CD14-positive monocyte (primary cell): ENCODE measurements at places on chromosomes 7 and 10.

- DNase-seq, result no peak
Measured at GRCh38 chr7:80319461-80319860, 184.8 kb downstream of the GNAI1 start.

GRCh38 chr7:79090543-79090942, 362.9 kb downstream of the MAGI2 start:
- no peak for DNase-seq

GRCh38 chr7:131067220-131067619, 260.5 kb upstream of the MKLN1 start:
- no peak for DNase-seq

DNA sequence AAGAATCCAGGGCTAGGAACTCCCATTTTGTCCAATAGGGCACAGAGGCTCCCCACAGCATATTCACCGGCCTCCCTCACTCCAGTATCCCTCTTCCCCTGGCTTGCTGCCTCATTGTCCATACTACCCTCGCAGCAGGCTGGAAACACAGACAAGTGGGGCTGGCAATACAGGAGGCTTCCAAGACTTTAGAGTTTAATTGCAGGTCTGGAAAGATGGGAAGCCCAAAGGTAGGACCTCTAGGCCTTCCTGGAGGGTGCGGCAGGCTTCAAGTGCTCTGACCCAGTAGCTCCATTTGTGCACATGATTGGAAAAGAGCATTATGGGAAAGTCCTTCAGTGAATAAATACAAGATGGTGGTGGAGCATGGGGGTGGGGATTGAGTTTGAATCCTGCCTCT, 166.7 kb downstream of the EVX1 start:
- no peak for DNase-seq

- DNase-seq, result no peak
Measured at GRCh38 chr10:61923210-61923949, 21.9 kb downstream of the ARID5B start.

- no peak for DNase-seq
Measured at GRCh38 chr10:28709001-28709710, 31.8 kb downstream of the BAMBI start.

- DNase-seq, result no peak
Measured at GRCh38 chr10:124292911-124293615, 125.7 kb downstream of the OAT start.

DNA sequence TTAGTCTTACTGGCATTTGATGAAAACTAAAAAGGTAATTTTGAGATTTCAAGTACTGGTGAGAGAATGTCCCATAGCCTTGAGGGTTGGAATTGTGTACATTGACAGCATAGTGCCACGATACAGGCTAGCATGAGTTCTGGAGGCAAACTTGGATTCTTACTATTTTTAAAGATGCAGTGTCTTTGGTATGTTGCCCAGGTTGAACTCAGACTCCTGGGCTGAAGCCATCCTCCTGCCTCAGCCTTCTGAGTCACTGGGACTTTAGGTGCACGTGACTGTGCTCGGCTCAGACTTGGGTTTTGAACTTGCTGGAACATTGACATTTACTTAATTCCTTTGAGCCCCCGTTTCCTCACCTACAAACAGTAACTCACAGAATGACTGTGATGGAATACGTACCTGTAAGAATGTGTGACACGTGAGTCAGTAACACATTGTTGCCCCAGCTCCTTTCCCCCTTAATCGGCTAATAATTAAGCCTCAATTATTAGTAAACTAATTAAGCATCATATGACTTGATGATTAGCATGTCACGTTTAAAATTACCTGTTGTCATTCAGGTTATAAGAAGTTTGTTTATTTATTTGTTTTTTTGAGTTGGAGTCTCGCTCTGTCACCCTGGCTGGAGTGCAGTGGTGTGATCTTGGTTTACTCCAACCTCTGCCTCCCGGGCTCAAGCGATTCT, 10.6 kb downstream of the DNAJB6 start:
- DNase-seq, result no peak

- no peak for DNase-seq
Measured at GRCh38 chr7:41103331-41103730, 599.6 kb downstream of the INHBA start.

- peak; percentile 48 for DNase-seq
Measured at GRCh38 chr7:107027208-107027607, 17.3 kb upstream of the PRKAR2B start.

DNA sequence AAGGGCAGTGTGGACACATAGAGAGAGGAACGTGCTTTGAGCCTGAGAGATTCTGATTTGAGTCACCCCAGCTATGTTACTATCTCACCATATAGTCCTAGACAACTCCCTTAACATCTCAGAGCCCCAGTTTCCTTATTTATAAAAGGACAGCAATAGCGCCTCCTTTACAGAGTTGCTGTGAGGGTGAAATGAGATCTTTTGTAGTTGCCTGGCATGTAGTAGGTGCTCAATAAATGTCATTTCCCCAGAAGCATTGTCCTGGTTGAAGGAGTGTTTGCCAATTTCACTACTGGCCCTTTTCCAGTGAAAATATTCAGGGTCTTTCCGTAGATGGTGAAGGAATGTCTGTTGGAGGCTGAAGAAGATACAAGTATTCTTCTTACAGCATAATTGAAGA, 51.3 kb upstream of the FAM180A start:
- DNase-seq, result no peak

- no peak for DNase-seq
Measured at GRCh38 chr7:157711353-157711888, 374.6 kb downstream of the DNAJB6 start.

DNA sequence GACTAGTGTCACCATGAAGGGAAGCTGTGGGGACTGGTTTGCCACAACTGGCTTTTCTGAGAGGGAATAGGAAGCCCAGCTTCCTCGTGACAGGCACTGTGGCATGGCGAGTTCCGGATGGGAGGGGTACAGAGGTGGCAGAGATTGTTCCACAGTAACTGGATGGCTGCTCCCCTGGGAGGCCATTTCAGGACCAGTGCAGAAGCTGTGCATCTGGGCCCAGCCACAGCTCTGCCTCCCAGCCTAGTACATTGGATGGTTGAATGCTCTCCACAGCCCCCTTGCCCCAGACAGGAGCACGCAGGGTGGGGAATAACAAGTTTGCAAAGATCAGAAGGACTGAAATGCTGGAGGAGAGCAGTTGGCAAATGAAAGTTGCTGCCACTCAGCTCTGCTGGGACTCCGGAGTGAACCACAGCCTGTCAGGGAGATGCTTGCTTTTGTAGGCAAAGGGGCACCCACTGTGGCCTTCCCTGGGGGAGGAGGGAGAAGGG, 51.8 kb downstream of the GSDME start:
- no peak for DNase-seq

GRCh38 chr10:6473901-6474370, 106.1 kb downstream of the PRKCQ start:
- DNase-seq, result peak; percentile 59

DNA sequence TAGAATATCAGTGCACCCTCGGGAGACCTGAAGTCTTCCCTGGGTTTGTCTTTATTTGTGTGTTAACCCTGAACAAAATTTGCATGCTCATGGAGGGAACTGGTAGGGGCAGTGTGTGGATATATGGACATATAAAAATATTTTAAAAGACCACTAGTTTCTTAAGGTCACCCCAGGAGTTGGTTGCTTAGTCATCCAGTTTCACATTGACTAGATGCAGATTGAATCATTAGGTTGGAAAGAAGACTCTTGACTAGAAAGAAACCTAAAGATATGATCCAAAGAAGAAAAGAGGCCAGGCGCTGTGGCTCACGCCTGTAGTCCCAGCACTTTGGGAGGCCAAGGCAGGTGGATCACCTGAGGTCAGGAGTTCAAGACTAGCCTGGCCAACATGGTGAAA, 137.1 kb downstream of the KAT6B start:
- DNase-seq, result no peak

- DNase-seq, result no peak
Measured at GRCh38 chr7:496528-497295, 22.9 kb downstream of the PDGFA start.

GRCh38 chr7:140402178-140402835, 1.6 kb upstream of the RAB19 start:
- DNase-seq, result peak; percentile 62

DNA sequence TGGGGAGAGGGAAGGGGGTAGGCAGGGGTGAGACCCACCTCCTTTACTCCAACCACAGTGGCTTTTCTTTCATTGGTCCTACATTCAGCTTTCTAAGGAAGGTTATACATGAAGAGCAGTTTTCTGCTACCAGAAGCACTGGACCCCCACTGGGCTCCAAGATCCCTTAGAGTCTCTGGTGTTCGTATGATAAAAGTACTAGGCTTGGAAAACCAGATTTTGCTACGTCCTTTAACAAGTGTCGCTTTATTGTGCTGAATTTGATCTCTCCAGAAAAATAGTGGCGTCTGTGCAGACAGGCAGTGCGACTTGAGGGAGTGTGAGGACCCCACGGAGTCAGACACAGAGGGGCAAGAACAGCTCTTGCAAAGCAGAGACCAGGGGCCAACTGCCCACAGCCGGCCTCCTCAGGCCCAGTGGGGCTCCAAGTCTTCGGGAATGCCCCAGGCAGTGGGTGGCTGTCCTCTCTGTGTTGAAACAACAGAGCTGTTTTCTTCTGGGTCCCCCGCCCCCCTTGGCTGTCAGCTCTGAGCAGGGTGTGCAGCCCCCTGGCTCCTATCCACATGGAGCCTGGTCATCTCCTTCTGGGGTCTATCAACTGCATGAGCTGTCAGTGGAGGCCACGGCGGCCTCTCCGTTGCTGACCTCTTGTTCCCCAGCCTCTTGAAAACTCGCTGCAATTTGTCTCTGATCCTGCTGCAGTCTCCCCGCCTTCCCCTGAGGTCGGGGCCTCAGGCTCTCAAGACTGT, 333.2 kb downstream of the RPS24 start:
- no peak for DNase-seq

- no peak for DNase-seq
Measured at GRCh38 chr7:51180092-51180491, 136.5 kb downstream of the COBL start.

DNA sequence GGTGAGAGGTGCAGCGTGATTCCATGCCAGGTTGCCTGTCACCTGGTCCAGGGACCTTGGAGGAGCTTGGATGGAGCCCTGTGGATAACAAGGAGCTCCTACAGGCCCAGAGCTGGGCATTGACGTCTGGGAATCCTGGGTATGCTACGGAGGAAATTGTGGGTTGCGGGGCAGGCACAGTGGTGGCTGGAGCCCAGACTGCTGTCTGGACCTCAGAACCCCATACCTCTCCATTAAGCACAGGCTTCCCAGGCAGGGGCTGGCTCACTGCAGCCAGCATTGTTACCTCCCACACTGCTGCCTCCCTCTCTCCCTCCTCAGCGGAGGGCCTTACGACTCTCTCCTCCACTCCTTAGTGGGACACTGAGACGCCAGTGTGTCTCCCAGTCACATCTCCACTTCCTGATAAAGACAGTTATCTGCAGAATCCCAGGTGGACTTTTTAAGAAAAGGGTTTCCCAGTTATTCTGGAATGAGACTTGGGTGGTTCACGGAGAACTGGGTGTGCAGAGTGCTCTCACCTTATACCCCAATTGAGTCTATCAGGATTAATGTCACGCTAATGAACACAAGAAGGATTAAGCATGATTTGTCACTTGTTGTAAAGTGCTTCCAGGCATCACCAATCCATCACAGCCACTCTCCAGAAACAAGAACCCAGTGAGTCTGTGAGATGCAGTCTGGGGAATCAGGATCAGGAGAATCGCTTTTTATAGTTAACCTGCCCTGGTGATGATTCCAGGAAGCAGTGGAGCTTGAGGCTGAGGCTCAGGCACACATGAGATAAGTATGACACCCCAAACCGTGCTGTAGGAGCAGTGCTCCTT, 309.4 kb downstream of the RPS24 start:
- no peak for DNase-seq

- peak; percentile 73 for DNase-seq
Measured at GRCh38 chr7:143487566-143487965, 9.9 kb downstream of the TAS2R41 start.

DNA sequence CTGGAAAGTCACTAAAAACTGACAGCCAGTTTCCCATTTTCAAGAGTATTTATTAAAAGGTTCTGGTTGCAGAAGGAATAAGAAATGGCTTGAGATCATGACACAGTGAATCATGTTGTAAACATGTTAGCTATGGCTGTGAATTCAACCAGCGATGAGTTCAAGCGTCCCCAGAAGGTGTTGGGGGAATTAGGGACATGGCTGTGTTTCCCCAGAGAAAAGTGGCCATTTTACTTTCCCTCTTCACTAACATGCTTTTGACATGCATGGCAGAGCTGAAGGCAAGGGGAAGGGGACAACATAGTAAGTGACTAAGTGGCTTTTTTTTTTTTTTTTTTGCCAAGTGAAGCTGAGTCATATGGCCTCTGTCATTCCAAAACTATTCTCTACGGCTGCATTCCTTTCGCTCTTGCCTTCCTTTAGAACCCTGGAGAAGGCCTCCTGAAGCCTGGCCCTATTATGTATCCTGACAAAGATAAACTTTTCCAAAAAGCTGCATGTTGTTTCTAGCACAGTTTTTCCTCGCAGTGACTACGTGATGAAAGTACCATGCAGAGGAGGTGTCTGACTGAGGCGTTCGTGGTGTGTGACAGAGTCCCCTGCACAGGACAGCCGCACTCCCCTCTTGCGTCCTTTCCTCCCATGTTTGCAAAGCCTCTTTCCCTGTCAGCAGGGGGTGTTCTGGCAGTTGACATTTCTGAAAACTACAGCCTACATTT, 46.9 kb downstream of the EGFR start:
- DNase-seq, result no peak

GRCh38 chr7:47192978-47193377, 388.9 kb downstream of the TNS3 start:
- DNase-seq, result no peak
